ENCODE measurements at places on chromosomes 4 and X. TPM values are rescaled to one million over a fixed set of nuclear protein-coding genes. Genes with fewer than 3 reads are reported as not detected.

DNA sequence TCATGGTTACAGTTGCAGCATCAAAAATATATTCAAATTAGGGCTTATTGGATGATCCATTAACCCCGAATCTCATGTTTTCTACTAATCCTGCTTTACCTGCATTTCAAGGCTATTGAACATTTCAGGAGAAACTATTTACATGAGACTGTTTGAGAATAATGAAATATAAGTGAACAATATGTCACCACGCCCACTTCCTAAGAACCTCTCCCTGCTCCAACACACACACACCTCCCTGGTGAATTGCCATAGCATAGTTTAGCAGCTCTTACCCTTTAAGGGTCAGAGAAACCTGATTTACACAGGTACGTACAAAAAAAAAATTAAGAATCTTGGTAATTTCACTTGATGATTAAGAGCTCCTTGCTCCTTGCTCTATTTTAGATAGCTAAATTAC lies 113.4 kb downstream of the ANXA5 start:
- no peak for DNase-seq

- no peak for DNase-seq
These were observed 935.2 kb downstream of the TRAM1L1 start for GRCh38 chr4:116150152-116150551.

DNA sequence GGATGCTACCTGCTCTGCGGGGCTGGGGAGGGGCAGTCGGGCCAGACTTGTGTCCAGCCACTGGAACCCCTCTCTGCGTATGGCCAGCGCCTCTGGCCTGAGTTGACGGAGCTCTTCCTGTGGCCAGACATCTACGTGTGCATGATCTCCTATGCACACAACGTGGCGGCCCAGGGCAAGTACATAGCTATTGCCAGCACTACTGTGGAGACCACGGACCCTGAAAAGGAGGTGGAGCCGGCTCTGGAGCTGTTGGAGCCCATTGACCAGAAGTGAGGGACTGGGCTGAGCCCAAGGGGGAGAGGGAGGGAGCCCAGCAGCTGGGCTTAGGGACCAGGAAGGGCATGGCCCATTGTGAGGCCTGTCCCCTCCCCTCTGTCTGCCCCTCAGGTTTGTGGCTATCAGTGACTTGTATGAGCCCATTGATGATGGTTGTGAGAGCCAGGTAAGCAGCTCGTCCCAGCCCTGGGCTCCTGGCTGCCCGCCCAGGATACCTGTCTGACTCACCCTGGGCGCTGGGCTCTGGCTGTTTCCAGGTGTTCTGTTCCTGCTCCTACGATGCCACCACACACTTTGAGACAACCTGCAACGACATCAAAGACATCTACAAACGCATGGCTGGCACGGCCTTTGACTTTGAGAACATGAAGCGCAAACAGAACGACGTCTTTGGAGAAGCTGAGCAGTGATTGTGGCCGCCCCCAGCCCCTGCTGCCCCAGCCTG lies 1.8 kb upstream of the FAM50A start:
- DNase-seq: no peak

PCDH10 gene
- 70.8 TPM for total RNA-seq

- no peak for DNase-seq
These were observed 329 bp downstream of the TBC1D14 start for GRCh38 chr4:6909970-6910339.

- DNase-seq: no peak
These were observed 13.3 kb downstream of the NCAPG start for GRCh38 chr4:17823871-17824669.

UGT2B17 gene
- not detected for total RNA-seq

DNA sequence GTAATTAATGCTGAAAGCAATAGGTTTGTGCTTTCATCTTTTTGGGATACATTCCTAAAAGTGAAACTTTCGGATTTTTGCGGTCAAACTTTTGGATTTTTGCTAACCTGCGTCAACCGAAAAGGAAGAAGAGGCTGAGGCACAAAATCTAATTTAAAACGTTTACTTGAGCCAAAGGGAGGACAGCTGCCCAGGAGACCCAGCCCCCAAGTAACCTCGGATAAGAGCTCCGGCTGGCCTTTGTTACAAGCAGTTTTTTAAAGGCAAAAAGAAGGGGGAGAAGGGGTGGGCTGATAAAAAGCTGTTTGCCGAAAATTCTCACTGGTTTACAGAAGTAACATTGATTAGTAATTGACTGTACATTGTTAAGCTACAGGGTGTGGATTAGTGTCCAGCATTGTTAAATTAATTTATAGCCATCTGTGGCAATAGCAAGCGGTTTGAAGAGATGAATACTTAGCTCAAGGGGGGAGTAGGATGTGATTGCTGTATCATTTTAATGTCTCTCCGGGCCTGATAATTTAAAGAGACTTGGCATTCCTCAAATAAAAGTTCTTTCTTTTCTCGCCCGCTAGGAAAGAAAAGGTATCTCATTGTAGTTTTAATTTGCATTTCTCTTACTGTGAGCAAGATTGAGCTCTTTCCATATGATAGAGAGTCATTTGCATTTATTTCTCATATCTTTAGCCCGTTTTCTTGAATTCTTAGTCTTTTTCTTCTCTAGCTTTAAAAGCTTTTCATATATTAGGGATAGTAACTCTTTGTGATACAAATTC lies 59.1 kb upstream of the USP9X start:
- DNase-seq: no peak

- no peak for DNase-seq
These were observed 12.8 kb upstream of the PPM1K start for GRCh38 chr4:88297212-88297516.

DNA sequence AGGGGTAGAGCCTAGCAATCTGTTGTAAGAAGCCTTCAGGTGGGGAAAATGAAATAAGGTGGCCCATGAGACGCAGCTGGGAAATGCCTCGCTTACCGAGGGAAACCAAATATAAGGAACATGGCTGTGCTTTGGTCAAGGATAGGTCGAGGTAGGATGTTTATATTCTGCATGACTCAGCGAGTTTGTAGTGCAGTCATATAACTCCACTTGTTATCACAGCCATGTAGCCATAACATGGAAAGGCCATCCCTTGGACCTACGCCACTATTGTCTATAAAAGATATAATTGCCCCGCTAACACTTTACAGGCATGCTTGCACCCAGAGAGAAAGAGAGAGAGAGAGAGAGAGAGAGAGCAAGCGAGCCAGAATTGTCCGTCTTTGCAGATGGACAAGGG lies 80.9 kb upstream of the GLRA2 start:
- no peak for DNase-seq

- no peak for DNase-seq
These were observed 68.5 kb downstream of the UBA6 start for GRCh38 chr4:67632492-67632891.

MAGEA2 gene
- not detected for total RNA-seq

- DNase-seq: no peak
These were observed 97.0 kb upstream of the PJA1 start for GRCh38 chrX:69262036-69262936.

DNA sequence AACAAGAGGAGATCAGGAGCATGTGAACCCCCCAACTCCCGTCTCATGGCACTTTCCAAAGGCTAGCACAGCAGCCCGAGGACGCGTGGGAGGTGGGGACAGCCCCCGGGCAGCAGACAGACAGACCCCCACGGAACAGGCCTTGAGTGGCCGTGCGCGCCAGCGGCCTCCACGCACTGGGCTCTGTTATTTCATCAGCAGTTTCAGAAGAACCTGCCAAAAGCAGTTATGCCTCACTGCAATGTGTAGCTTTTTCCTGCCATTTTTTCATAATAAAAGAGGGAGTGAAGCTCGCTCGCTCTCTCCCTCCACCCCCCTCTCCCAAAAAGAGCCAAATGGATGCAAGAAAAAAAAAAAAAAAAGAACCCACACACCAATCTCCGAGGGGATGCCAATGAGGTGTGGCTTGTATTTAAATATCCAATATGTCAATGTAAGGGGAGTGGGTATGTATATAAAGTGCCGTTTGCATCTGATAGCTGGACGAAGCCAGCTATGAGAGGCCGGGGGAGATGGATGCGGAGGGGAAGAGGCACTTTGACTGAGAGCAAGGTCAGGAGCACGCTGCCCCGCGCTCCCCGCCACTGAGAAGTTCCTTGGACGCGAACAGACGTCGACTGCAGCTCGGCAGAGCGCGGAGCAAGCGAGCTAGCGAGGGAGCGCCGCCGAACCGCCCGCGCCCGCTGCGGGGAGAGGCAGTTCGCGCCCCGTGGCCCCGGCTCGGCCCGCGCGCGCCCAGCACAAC lies at the start of gene FGF16:
Gene FGF16, plus strand, starts transcription at position 482 of the 745 bp plus-strand sequence. CDS start 286 bp downstream, outside the sequence.
- no peak for DNase-seq

HERC5 gene
- total RNA-seq: 13.7 TPM

- no peak for DNase-seq
These were observed 6.2 kb downstream of the PRR32 start for GRCh38 chrX:126825566-126826193.

HS6ST2 gene
- not detected for total RNA-seq

GRCh38 chr4:186536285-186536684 lies 19.1 kb downstream of the MTNR1A start:
- no peak for DNase-seq

GRCh38 chrX:21493226-21493830 lies 119.1 kb downstream of the CNKSR2 start:
- no peak for DNase-seq

- no peak for DNase-seq
These were observed 57.3 kb upstream of the FAM9B start for GRCh38 chrX:9091258-9091657.

GRCh38 chr4:125434136-125434535 lies 119.4 kb downstream of the FAT4 start:
- DNase-seq: no peak
